Right lobe of liver (tissue), 6 donors: ENCODE measurements at places on chromosomes 13 and 19. TPM values are rescaled to one million over a fixed set of nuclear protein-coding genes. Genes with fewer than 3 reads are reported as not detected.

IL17D gene
- 0.19 TPM for total RNA-seq

AP1M1 gene
- 62.4 TPM for total RNA-seq

ZNF382 gene
- total RNA-seq, result 1.0 TPM

RAP2A gene
- total RNA-seq, result 8.8 TPM

DNA sequence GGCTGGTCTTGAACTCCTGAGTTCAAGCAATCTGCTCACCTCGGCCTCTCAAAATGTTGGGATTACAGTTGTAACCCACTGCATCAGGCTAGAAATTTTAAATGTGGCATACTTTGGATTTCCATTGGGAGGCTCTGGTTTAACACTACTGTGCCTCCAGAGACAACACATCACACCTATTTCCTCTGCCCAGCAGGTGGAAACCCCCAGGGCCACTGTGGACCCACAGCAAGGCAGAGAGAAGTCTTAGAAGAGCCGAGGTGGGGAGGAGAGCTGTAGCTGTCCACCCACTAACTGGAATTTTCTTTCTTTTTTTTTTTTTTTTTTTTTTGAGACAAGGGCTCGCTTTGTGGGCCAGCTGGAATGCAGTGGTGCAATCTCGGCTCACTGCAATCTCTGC, 39.4 kb downstream of the IER2 start:
- H3K27me3 ChIP-seq, result no peaks in the 10 kb centered on the region
- H3K36me3 ChIP-seq, result no peaks in the 10 kb centered on the region
- no peak overlapping the region for H3K27ac ChIP-seq
- DNase-seq, result no peak

DNA sequence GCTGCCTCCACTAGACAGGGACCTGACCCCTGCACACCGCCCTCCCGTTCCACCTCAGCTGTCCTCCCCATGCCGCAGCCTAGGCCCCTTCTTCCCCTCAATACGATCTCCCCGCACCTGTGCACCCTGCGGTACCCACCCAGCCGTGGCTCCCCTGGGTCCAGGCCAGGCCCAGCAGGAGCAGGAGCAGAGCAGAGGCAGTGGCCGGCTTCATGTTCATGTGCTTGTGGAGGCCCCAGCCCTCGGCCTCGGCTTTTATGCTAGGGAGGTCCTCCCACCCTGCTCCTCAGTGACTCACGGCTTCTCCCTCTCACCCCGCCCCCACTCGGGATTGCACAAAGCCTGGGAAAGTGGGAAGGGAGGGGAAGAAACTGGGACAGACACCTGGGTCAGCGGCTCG, 11.4 kb upstream of the KRTDAP start:
- H3K27me3 ChIP-seq, result no peaks in the 10 kb centered on the region
- no peak overlapping the region for H3K4me3 ChIP-seq
- no peak overlapping the region for H3K27ac ChIP-seq
- no peaks in the 10 kb centered on the region for H3K4me1 ChIP-seq

- no peaks in the 10 kb centered on the region for H3K36me3 ChIP-seq
- no peak overlapping the region for H3K27ac ChIP-seq
- H3K4me1 ChIP-seq, result no peaks in the 10 kb centered on the region
- DNase-seq, result no peak
- no peak overlapping the region for H3K4me3 ChIP-seq
Observed at GRCh38 chr13:93279982-93280381, 53.4 kb downstream of the GPC6 start.

- H3K27me3 ChIP-seq, result no peaks in the 10 kb centered on the region
- H3K27ac ChIP-seq, result no peak overlapping the region
- DNase-seq, result no peak
Observed at GRCh38 chr19:8069096-8069973, 16.8 kb downstream of the CCL25 start.

DNA sequence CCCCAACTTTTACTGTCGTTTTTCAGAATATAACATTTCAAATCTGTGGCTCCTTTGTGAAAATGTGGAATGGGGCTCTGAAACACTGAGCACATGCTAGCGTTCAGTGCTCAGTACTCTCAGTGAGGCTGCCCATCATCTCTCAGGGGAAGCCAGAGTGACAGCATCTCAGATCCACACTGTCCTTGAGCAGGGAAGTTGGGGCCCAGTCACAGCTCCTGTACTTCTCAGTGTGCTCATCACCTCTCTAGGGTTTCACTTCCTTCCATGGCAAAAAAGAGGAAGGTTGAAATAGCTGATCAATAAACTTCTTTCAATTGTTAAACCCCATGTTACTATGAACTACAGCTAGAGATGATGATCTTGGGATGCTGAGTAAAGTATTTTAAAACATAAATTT, 565.9 kb upstream of the SPRY2 start:
- no peaks in the 10 kb centered on the region for H3K27me3 ChIP-seq
- H3K4me1 ChIP-seq, result no peaks in the 10 kb centered on the region

- no peaks in the 10 kb centered on the region for H3K36me3 ChIP-seq
- H3K4me1 ChIP-seq, result no peaks in the 10 kb centered on the region
- DNase-seq, result no peak
- no peak overlapping the region for H3K4me3 ChIP-seq
Observed at GRCh38 chr19:51055866-51056265, 9.0 kb downstream of the KLK13 start.

- no peaks in the 10 kb centered on the region for H3K36me3 ChIP-seq
- H3K4me3 ChIP-seq, result no peak overlapping the region
- no peaks in the 10 kb centered on the region for H3K27me3 ChIP-seq
- no peak overlapping the region for H3K27ac ChIP-seq
Observed at GRCh38 chr13:37435881-37436280, 162.7 kb downstream of the POSTN start.

DNA sequence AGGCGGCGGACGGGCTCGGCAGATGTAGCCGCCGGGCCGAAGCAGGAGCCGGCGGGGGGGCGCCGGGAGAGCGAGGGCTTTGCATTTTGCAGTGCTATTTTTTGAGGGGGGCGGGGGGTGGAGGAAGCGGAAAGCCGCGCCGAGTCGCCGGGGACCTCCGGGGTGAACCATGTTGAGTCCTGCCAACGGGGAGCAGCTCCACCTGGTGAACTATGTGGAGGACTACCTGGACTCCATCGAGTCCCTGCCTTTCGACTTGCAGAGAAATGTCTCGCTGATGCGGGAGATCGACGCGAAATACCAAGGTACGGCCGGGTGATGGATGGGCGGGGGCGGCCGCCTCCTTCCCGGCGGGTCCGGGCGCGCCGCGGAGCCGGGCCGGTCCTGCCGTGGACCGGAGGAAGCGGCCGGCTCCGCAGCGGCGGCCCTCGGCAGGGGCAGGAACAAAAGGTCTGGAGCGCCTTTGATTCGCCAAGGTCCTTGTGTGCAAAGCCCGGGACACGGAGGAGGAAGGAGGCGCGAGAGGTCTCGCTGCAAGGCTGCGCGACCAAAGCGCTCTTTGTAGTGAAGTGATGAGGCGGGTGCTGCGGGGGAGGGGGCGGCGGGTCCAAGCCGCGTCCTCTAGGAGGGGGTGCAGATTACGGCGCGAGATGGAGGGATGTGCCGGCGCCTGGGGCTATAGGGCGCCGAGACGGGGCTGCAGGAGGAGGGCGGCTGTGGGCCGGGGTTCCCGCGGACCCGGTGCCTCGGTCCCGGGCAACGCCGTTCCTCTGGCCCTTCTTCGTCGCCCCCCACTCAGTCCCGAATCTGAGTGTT, 689 bp downstream of the ING1 start:
- H3K27ac ChIP-seq, result peak overlapping the region; percentile 98
- H3K27me3 ChIP-seq, result no peaks in the 10 kb centered on the region
- no peaks in the 10 kb centered on the region for H3K4me1 ChIP-seq

- DNase-seq, result peak; percentile 68
- no peak overlapping the region for H3K4me3 ChIP-seq
- H3K27ac ChIP-seq, result no peak overlapping the region
- H3K27me3 ChIP-seq, result no peaks in the 10 kb centered on the region
Observed at GRCh38 chr19:38506723-38507550, 73.4 kb downstream of the RYR1 start.

DNA sequence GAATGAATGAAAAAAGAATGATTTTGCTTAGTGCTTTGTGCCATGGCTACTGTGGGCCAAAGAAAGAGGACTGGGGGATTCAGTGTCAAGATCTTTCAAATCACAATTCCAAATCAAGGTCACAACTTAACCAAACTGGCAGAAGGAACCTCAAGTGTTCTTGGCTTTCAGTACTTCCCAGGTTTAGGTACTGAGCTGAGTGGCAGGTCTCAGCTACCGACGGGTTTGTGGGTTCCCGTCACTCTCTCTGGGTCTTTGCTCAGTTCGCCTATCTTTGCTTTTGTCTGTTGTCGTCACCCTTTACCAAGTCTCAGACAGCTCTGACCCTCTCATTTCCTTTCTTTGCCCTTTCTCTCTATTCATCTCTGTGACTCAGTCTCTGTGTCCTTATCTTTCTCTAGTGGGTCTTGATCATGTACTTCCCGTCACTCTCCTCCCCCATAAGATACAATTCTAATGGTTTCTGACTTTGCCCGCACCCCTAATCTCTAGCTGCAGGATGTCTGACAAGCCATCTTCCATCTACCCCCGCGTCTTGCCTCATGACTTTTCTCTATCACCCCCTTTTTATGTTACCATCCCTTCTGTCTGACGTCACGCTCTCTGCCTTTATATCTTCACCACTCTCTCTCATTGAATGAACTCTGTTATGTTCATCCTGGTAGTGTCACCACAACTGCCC, 33.3 kb upstream of the LRRC4B start:
- no peaks in the 10 kb centered on the region for H3K36me3 ChIP-seq
- no peaks in the 10 kb centered on the region for H3K4me1 ChIP-seq
- H3K27me3 ChIP-seq, result no peaks in the 10 kb centered on the region
- DNase-seq, result no peak
- H3K4me3 ChIP-seq, result no peak overlapping the region
- H3K27ac ChIP-seq, result no peak overlapping the region

DNA sequence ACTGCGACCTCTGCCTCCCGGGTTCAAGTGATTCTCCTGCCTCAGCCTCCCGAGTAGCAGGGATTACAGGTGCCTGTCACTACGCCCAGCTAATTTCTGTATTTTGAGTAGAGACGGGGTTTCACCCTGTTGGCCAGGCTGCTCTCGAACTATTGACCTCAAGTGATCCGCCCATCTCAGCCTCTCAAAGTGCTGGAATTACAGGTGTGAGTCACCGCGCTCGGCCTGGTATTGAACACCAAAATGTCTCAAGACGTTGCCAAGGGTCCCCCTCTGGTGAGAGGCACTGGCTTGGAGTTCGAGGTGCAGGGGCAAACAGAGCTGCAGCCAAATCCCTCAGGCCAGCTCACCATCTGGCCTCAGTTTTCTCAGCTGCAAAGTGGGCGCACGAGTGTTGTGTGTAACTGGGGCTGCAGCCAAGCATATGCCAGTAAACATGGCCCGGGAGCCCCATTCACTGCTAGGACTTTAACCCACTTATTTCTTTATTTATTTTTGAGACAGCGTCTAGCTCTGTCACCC, 8.0 kb downstream of the TJP3 start:
- DNase-seq, result no peak
- H3K27ac ChIP-seq, result no peak overlapping the region
- H3K4me3 ChIP-seq, result no peak overlapping the region
- H3K36me3 ChIP-seq, result no peaks in the 10 kb centered on the region

GRCh38 chr19:41226053-41226873, 7.2 kb downstream of the AXL start:
- H3K4me3 ChIP-seq, result peak overlapping the region; percentile 60
- peak; percentile 66 for DNase-seq
- H3K4me1 ChIP-seq, result no peaks in the 10 kb centered on the region
- H3K27me3 ChIP-seq, result no peaks in the 10 kb centered on the region
- H3K36me3 ChIP-seq, result no peaks in the 10 kb centered on the region

DNA sequence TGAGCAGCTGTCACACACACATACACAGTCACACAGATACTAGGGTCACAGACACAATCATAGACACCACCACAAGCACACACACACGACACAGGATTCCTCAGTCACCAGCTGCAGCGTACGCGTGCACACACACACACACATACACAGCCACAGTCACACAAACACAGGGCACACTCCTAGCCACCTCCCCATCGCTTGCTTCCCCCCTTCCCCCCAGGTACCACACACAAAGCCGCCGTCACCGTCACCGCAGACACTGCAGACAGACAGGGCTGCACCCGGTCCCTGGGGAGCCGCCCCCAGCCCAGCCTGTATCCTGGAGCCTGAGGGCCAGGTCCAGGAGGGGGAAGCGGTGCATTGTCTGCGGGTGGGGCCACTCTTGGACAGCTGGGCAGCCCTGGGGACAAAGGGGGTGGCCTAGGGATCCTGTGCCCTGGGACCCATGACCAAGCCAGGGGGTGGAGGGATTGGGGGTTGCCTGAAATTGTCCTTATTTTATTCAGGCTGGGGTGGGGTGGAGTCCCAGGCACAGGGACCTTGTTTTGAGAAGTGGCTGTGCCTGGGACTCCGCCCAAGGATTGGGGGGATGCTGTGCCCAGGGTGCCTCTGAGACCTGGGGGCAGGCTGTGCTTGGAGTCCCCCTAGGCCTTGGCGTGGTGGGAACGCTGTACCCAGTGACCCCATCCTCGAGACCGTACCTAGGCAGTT, 957 bp downstream of the NUMBL start:
- H3K4me1 ChIP-seq, result no peaks in the 10 kb centered on the region
- H3K4me3 ChIP-seq, result peak overlapping the region; percentile 45
- no peak overlapping the region for H3K27ac ChIP-seq
- DNase-seq, result no peak
- H3K36me3 ChIP-seq, result no peaks in the 10 kb centered on the region
- H3K27me3 ChIP-seq, result no peaks in the 10 kb centered on the region

DNA sequence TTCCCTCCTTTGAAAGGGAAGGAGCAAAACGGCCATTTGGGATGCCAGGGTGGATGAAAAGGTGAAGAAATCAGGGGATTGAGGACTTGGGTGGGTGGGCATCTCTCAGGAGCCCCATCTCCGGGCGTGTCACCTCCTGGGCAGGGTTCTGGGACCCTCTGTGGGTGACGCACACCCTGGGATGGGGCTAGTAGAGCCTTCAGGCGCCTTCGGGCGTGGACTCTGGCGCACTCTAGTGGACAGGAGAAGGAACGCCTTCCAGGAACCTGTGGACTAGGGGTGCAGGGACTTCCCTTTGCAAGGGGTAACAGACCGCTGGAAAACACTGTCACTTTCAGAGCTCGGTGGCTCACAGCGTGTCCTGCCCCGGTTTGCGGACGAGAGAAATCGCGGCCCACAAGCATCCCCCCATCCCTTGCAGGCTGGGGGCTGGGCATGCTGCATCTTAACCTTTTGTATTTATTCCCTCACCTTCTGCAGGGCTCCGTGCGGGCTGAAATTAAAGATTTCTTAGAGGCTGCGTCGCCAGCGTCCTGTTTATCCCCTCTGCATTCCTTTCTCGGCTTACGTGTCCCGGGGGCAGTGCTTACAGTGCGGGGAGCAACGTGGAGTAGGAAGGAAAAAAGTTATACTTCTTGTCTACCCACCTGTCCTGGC, 15.2 kb upstream of the S1PR4 start:
- no peaks in the 10 kb centered on the region for H3K27me3 ChIP-seq
- no peaks in the 10 kb centered on the region for H3K36me3 ChIP-seq
- DNase-seq, result peak; percentile 83
- H3K4me3 ChIP-seq, result no peak overlapping the region

- H3K36me3 ChIP-seq, result no peaks in the 10 kb centered on the region
- no peak for DNase-seq
- peak overlapping the region; percentile 9 for H3K4me3 ChIP-seq
- peak overlapping the region; percentile 37 for H3K27ac ChIP-seq
Observed at GRCh38 chr13:48318377-48318811, 14.8 kb downstream of the RB1 start.

- no peaks in the 10 kb centered on the region for H3K27me3 ChIP-seq
- H3K27ac ChIP-seq, result peak overlapping the region; percentile 54
- peak overlapping the region; percentile 90 for H3K4me3 ChIP-seq
- H3K36me3 ChIP-seq, result no peaks in the 10 kb centered on the region
- no peak for DNase-seq
Observed at GRCh38 chr13:49584771-49585182, 581 bp downstream of the RCBTB1 start.
